NCI-H69 (cell line): ENCODE measurements at places on chromosomes 3 and 15.

- DNase-seq = no peak
Observed at GRCh38 chr15:41631880-41632470, 28.2 kb upstream of the MGA start.

- DNase-seq = no peak
Observed at GRCh38 chr15:27744641-27745040, 354.5 kb downstream of the OCA2 start.

- DNase-seq = peak; percentile 12
Observed at GRCh38 chr15:101172501-101173071, 79.3 kb downstream of the CHSY1 start.

DNA sequence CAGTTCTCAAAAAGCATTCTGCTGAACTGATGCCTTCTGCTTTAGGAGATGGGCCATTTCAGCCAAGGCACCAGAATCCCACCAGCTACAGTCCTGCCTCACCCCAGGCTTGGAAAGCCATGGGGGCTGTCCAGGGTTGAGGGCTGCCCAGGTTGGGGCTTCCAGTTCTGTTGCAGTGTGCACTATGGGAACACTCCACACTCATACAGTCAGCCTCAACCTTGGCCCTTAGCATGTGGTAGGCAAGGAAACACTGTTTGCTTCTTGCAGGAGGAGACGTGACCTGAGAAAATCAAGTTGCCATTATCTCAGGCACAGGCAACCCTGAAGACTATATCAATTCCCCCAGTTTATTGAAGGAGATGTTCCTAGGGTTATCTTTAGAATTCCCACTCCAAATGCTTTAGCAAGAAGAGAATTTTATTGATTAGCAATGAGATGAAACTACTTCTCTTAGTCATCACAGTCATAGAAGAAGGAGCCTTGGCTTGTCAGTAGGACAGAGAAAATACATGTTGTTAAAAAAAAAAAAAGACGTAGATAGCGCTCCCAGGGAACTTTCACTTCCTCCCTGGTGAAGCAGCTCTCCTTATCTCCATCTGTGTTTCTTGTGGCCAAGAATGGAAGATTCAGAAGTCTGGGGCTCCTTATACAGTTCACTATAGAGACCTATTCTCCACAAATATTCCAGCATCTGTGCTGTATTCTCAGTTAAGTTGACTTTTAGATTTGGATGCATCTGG lies 38.3 kb upstream of the IL12A start:
- DNase-seq = no peak

- DNase-seq = peak; percentile 14
Observed at GRCh38 chr15:58340176-58340575, 91.6 kb upstream of the LIPC start.

- no peak for DNase-seq
Observed at GRCh38 chr15:81031203-81031602, 30.5 kb downstream of the TLNRD1 start.

DNA sequence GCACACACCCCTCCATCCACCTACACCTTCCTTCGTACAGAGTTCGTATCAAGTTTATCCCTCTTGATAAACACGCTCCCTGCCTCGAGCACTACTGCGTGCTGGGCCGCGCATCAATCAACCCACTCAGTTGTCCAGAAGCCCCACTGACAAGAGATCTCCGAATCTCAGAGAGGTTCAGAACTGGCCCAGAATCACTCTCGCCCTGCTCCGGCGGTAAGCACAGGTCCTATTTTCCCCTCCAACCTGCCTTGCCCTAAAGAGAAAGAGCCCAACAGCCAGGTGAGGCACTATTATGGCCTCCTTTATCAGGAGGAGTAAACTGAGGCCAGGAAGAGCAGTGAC lies 494 bp upstream of the NISCH start:
- DNase-seq = no peak

DNA sequence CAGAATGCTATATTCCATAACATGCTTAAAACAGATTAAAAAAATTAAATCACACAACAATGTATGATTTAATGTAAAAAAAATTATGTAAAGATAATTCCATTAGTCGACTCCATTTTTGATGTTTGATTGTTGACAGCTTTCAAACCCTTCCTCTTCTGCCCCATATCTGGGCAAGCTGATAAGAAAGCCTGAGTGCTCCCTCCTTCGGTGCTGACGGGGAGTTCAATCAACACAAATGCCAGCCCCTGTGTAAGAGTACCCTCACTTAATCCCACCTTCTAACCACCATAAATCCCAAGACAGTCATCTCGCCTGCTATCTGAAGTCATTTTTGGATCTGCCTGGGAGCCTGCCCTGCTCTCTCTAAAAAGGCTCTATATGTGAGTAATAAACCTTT lies 59.8 kb upstream of the IP6K2 start:
- DNase-seq = no peak

DNA sequence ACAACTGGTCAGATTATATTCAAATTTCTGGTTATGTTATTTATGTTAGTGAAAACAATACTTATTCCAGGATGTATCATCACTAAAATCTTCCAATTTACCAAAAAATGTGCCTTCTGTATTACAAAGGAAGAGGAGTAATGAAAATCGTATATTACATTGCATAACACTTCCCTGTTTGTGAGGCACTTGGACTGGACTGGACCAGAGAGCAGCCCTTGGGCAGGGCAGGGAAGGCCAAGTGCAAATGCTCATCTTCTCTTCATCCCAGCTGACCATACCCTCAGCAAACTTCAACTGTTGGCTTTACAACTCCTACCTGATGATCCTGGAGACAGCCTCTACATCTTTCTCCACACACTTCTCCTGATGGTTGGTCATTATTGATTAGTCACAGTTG lies 285.7 kb upstream of the MME start:
- no peak for DNase-seq

DNA sequence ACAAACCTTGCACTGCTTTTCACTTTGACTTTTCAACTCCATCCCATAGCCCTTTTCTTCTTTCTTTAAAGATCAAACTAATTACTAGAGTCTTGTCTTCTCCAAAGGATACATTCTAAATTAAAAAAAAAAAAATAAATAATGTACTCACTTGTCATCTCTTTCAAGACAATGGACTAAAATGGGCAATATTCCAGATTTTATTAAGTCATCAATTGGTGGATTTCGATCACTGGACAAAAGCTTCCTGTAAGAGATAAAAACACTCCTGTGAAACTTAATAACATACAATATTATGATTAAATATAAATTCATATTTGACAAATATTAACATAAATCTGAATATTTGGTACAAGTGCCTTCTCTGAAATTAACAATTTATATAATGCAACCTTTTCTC lies 34.1 kb downstream of the KPNA4 start:
- DNase-seq = no peak

DNA sequence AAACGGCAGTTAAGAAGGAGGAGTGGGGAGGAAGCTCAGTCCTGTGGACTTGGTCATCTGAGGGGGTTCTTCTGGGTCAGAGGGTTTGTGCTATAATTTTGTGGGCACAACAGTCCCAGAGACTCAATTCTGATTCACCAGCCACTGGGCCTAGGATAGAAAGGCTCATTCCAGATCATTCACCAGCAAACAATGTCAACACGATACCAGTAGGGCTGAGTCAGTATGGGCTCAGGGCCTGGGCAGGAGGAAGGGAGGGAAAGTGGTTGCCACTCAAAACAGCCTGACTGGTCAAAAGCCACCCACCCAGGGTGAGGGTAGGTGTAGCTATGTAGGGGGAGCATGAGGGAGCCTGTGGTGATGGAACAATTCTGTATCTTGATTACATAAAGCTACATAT lies 86.9 kb upstream of the MEX3B start:
- DNase-seq = no peak

DNA sequence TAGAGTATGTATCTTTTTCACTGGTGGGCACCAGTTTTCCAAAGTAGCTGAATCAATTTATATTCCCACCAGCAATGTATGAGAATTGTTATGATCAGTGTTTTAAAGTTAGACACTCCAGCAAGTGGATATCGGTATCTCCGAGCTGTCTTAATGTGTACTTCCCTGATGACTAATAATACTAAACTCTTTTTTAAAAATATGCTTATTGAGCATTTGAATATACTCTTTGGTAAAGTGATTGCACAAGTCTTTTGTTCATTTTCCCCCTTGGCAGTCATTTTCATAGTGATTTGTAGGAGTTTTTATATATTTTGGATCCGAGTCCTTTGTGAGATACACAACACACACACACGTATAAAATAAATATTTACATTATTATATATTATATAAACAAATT lies 12.5 kb upstream of the FEM1B start:
- no peak for DNase-seq

- DNase-seq = no peak
Observed at GRCh38 chr3:123321806-123322205, 120.1 kb downstream of the SEC22A start.

DNA sequence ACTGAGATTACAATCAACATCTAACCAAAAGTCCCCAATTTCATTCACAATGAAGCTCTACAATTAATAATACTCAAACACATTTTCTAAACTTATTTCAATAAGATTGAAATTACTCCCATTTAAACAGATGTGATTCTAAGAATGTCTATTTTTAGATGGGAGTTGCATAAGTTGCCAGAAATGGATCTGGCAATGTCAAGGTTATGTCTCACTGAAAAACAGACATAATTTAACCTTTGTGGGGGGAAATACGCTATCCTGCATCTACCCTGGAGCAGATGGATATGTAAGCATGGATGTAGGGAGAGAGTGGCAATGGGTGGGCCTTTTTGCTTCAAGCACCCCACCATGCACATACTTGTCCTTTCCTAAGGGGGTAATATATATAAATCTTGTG lies 6.7 kb upstream of the EIF1B start:
- DNase-seq = no peak

DNA sequence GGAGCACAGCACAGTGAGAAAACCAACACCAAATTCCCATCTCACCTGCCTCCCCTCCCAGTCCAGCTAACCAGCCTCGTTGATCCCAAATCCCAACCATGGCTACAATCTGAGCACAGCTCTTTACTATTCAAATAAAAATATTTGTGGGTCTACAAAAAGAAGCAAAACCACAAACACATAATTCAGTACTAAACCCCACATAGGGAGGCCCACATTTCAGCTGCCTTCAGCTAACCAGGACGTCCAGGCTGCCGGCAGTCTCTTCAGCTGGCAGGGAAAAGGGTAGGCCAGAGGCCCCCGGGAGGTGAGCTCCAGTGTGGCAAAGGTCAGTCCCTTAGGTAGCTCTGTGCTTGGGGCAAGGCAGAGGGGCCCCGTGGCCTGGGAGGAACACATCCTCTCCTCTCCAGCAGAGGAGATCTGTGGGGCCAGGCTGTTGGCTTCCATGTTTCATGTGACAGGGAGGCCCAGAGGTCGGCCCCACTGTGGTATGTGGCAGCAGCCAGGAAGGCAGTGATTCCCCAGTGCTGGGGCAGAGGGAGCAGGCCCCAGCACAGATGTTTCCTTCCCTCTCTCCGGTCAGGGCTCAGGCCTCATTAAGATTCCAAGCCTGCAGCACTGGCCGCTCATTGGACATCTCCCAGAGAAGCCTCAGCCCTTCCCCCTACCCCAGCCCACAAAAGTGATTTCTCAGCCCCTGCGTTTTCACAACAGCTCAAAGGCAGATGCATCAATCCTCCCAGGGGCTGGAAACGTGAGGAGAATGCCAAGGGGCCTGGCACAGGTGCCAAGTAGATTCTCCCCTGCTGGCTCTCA lies 381.4 kb downstream of the NTRK3 start:
- DNase-seq = no peak

DNA sequence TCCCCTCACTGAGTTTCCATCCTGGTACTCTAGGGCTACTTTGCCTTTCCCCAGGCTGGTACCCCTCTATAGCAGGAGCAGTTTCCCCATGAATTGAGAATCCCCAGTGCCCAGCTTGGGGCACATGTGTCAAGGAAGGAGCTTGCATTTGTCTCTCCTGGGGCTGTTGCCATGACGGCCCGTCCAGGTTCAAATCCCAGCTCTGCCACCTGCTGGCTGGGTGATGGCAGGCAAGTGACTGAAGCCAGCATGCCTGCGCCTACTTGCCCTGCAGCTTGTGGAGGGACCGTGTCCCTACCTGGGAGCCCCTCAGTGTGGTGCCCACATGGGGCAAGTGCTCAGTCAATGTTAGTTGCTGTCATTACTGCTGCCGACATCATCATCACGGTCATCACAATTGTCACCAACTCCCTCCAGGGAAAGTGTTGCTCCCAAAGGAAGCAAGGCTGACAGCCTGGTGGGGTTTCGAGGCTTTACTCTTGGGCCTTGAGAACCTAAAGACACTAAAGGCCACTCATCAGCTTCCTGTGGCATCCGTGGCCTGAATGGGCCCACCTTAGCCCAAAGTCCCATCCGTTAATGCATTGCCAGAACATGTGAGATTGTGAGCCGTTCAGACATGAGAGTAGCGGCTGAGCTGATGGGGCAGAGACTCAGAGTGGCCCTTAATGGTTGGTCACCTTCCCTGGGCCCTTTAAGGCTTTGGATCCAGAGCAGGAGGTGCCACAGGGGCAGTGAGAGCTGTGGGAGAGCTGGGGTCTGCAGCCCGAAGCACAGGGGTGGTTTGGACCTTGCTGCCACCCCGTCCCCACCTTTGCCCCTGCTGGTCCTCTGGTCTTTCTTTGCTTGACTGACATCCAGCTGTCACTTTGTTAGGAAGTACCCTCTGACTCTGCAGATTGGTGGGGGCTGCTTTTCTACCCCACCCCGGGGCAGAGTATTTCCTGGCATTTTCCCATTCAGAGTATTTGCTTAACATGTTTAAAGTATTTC lies 144.4 kb downstream of the DNAJB8 start:
- peak; percentile 61 for DNase-seq

DNA sequence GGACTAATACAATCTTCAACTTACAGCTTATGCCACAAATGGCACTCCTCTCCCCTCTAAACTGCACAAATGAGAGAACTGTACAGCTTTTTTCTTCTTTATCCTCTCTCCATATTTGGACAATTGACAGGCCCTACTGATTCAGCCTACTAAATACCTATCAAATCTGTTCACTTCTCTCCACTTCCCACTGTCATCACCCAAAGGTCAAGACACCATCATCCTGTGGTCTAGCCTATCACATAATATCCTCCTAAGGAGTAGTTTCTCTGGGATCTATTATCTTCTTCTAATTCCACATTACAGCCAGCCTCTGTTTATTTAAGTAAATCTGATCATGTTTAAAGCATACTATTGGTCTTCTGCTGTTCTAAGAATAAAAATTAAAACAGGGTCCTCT lies 33.0 kb upstream of the SLC12A8 start:
- no peak for DNase-seq

- no peak for DNase-seq
Observed at GRCh38 chr3:185843635-185844034, 18.8 kb upstream of the IGF2BP2 start.

GRCh38 chr3:12898290-12898964 lies 57.1 kb upstream of the RPL32 start:
- DNase-seq = peak; percentile 41

- no peak for DNase-seq
Observed at GRCh38 chr3:13612829-13613228, 63.9 kb downstream of the FBLN2 start.

GRCh38 chr3:170046269-170047132 lies 8.7 kb downstream of the GPR160 start:
- DNase-seq = no peak

DNA sequence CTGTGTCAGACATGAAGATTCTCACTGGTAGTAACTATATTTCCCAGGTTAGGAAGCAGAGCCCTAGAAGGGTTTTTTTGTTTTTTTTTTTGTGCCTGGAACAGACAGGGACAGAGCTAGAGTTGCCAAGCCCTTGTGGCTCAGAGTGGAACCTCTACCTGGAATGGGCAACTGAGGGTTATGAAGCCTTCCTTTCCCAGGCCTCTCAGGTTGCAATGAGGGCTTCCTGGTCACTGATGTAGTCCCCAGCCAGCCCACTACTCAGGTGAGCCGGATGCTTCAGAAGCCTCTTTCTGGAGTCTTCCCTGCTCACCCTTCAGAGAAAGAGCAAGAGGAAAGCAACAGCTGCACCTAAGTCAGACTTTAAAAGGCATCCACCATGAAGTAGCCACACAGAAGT lies 48.8 kb upstream of the MANF start:
- no peak for DNase-seq

- DNase-seq = peak; percentile 22
Observed at GRCh38 chr15:40702077-40702476, 7.1 kb downstream of the RAD51 start.
